ENCODE measurements at places on chromosomes 1 and 21. TPM values are rescaled to one million over a fixed set of nuclear protein-coding genes. Genes with fewer than 3 reads are reported as not detected.

GPR61 gene
- 0.76 TPM for total RNA-seq

BRINP3 gene
- not detected for total RNA-seq

CYP4A22 gene
- 0.17 TPM for total RNA-seq

AK4 gene
- 2.6 TPM for total RNA-seq

AMY1B gene
- not detected for total RNA-seq

GNG12 gene
- 1.3 TPM for total RNA-seq

FAAH gene
- total RNA-seq, result 1.7 TPM

NBPF14 gene
- 2.2 TPM for total RNA-seq

MR1 gene
- total RNA-seq, result not detected

GMEB1 gene
- 21.2 TPM for total RNA-seq

S100B gene
- total RNA-seq, result not detected

GRCh38 chr1:1330366-1331067 lies 563 bp upstream of the TAS1R3 start:
- no peak for DNase-seq

GRCh38 chr1:244989813-244990212 lies 125.5 kb upstream of the HNRNPU start:
- DNase-seq, result no peak

DNA sequence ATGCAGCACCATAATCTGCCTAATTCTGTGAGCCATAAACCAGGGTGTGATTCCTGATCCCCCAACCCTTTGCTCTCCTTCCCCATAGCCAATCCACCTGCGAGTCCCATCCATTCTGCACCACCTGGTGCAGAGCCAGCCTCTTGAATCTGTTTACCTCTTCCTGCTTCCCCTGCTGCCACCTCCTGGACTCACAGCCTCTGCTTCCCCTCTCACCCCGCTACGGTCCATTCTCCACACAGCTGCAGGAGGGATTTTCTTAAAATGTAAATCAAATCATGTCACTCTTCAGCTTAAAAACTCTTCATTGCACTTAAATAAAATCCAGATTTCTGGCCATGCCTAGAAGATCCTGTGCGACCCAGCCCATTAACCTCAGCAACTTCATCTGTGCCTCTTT lies 186.7 kb downstream of the FOXD2 start:
- no peak for DNase-seq

- no peak for DNase-seq
These were observed 440 bp downstream of the TNFRSF25 start for GRCh38 chr1:6465461-6466005.

GRCh38 chr1:241605146-241605805 lies 34.9 kb downstream of the CHML start:
- no peak for DNase-seq

GRCh38 chr1:37433171-37433570 lies 41.2 kb upstream of the ZC3H12A start:
- DNase-seq, result no peak

GRCh38 chr1:3836421-3836820 lies 20.6 kb downstream of the CEP104 start:
- no peak for DNase-seq

GRCh38 chr1:46131712-46132528 lies 509 bp downstream of the PIK3R3 start:
- DNase-seq, result peak; percentile 30

DNA sequence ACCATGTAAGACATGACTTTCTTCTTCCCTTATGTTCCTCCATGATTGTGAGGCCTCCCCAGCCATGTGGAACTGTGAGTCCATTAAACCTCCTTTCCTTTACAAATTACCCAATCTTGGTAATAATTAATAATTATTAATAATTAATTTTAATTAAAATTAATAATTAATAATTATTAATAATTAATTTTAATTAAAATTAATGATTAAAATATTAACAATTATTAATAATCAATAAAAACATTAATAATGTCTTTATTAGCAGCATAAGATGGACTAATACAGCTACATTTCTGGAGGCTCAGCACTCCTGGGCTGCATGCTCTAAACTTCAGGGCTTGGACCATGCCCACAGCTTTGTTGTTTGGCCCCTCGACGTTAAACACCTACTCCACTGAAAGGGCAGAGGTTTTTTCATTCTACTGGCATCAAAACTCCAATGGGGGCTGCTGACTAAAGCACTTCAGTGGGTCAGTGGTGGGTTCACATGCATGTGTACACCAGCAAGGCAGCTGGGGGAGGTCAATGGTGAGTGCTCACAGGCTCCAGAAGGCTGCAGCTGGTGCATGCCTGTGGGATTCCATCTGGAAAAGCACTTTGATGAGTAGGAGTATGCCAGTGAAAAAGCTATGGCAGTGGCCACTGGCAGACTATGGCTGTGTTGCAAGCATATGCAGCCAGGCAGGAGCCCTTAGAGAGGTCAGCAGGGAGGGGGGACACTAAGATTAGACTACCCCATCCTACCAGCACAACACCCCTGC lies 561.3 kb downstream of the NCAM2 start:
- no peak for DNase-seq

GRCh38 chr1:235275223-235275622 lies 52.8 kb downstream of the ARID4B start:
- no peak for DNase-seq

GRCh38 chr1:11731691-11732283 lies 4.1 kb upstream of the AGTRAP start:
- DNase-seq, result peak; percentile 67

DNA sequence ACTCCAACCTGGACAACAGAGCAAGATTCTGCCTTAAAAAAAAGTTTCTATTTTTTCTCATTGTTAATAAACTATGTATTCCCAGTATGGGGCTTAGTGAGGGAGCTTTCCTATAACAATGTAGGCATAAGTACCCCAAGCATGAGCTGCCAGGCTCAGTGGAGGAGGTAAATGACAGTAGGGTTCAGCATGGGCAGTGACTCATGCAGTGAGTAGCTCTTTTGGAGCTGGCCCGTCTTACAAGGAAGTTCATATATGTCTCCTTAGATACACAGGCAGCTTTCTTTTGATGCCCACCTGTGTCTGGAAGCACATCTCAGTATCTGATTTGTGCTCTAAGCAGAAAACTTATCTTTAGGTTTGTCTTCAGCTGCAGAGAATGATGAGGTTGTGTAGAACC lies 57.9 kb downstream of the ZNF678 start:
- no peak for DNase-seq

DNA sequence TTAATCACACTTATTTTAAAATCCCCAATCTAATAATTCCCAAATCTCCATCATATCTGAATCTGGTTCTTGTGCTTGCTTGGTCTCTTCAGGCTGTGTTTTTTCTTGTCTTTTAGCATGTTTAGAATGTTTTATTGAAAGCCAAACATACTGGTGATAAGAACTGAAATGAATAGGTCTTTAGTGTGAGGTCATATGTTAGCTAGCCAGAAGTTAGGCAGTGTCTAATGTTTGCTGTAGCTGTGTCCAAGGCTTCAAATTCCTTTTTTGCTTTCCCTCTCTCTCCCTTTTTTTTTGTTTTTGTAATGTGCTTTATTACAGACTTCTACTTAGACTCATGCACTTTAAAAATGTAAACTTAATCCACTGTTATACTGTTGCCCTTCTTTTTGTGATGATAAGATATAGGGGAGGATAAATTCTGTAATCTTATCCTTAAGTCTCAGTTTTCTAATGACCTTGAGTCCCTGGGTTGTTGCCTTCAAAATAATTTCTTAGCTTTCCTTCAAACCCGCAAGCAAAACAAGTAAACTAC lies 725.1 kb downstream of the BRINP3 start:
- DNase-seq, result no peak

- peak; percentile 82 for DNase-seq
These were observed 5.2 kb upstream of the FCER1G start for GRCh38 chr1:161209790-161210409.

GRCh38 chr1:92843046-92843423 lies 11.2 kb downstream of the RPL5 start:
- DNase-seq, result no peak

DNA sequence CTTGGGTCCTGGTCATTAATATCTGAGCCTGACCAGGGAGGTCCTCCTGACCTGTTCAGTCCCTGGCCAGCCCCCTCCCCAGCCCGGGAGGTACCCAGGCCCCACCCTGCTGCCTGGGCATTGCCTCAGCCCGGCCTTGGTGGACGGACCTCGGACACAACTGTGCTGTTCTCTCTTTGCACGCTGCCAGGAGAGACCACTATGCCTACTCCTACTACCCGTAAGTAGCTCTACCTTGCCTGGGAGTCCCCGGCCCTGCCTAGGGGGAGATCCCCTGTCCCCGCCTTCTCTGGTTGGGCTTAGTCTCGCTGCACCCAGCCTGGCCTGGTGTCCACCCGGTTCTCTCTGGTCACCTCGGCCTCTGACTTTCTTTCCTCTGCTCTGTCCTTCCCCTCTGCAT lies 53.2 kb downstream of the PTPRU start:
- DNase-seq, result no peak

DNA sequence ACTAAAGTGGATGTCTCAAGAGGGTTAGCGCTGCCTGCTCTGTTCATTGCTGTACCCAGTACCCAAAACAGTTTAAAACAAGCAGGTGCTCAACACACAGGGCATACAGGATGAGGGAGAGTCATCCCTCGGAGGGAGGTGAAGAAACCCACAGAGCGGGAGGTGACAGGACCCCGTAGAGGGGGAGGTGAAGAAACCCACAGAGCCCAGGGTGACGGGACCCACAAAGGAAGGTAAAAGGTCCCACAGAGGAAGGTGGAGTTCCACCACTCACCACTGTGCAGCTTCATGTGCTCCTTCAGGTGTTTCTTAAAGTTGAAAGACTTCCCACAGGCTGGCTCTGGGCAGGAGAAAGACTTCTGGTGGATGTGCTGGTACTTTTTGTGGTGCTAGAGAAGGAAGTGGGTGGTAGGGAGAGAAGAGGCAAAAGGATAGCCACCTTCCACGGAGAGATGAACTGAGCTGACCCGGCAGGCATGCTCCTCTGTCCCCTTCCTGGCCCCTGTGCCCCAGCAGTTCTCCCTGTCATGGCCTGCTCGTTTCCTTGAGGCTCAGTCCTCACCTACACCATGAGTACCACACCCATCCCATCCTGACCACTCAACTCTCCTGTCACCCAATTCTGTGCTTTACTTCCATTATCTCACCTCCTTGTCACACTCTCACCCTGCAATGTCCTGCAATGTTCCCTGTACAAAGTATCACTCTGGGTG lies 5.1 kb downstream of the ZNF692 start:
- DNase-seq, result no peak

DNA sequence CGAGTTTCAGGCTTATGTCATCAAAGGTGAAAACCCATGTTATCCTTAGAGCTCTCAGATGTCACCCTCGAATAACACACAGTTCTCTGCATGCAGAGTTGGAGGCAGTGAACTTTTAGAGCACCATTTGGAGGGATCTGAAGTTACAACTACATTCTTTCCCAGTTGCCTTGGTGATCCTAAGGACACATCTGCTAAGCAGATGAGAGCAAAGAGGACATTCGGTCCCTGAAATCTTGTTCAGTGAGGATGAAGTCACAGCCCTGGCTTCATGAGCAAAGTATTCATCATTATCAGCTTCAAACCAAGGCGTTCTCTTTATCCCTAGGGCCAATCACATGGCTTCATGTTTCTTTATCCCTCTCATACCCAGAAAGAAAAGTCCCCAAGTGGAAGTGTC lies 23.1 kb upstream of the MCOLN2 start:
- DNase-seq, result no peak

DNA sequence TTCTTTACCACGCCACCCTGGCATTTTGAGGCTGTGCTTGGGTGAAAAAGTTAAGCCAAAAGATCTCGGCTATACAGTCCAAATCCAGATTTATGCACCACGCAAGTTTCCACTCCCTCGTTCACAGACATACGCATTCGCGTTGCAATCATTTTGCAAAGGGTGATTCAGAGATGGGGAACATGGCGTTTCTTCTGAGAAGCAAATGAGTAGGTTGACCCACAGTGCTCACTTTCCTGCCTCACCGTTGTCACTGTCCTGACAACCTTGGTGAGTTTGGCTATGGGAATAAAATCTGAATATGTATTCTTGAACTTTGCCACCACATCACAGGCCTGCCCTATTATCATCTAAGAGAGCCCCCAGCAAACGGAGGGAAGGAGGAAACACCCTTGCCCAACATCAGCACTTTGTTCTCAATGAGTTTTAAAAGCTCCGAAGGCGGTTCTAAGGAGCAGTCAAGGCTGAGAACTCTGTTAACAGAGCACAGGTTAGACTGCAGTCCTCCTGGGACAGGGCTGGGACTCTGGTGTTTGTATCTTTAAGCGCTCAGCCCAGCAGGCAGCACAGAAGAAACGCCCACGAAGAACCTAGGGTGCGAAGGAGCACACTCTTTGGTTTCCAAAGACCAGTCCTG lies 86.4 kb downstream of the RUNX1 start:
- no peak for DNase-seq

- no peak for DNase-seq
These were observed 10.5 kb downstream of the NDUFS5 start for GRCh38 chr1:39036678-39037077.

- DNase-seq, result no peak
These were observed 78.1 kb upstream of the PTBP2 start for GRCh38 chr1:96643519-96643918.

DNA sequence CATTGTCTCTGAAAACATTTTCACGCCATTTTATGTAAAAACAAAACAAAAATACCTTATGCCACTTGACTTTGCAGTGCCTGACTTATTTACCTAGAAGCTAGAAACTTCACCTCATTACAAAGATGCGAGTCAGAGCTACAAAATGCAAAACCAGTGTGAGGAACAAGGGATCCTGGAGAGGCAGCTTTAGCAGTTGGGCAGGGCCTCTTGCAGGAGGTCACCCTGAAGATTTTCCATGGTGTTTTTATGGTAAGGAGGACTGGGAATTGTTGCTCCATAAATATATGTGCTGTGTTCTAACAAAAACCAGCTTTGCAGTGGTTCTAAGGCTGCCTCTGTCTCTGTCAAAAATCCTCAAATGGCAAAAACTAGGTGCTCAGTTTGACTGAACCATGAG lies 36.4 kb upstream of the TARBP1 start:
- DNase-seq, result no peak

GRCh38 chr1:115933625-115934024 lies 42.7 kb upstream of the SLC22A15 start:
- DNase-seq, result no peak

GRCh38 chr1:97913506-97914139 lies 7.2 kb downstream of the DPYD start:
- DNase-seq, result no peak
